Ovary (tissue), 10 donors: ENCODE measurements at places on chromosomes 5 and 9.

GRCh38 chr5:31271567-31271966 is 78.1 kb downstream of the CDH6 start:
- DNase-seq = no peak

- DNase-seq = no peak
These were observed 111.6 kb downstream of the BRINP1 start for GRCh38 chr9:119257592-119257991.

DNA sequence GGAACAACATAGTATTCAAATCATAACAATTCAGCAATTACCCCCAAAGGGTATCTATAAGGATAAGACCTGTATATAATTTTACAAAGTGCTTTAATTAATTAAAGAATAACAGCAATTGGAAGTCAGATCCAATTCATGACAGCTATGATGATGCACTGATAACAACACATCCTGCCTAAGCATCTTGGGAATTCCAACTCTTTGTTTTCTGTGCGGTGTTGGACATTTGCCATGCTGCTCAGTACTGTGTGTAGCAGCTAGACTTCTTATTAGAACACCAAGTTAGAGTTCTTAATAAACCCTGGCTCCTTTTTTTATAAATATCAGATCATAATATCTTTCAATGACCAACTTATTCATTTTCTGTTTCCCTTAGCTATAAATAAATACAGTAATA is 209.0 kb downstream of the SEC61B start:
- DNase-seq = no peak

DNA sequence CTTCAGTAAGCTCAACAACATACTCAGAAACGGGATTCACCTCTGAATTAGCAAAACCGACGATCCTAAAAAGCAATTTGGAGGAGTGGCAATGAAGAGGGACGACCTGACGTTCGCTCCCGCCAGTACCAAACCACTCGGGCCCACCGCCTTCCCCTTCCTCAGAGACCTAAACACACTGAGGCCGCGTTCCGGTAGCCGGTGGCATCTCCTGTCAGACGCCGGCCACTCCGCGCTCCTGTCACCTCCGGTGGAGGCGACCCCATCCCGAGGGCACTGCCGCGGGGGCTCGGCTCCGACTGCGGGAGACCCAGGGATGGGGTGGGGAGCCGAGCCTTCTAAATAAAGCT is 617 bp downstream of the PPP6C start:
- DNase-seq = no peak

- peak; percentile 86 for DNase-seq
These were observed at the start of gene PIP5KL1 for GRCh38 chr9:127930231-127931091. Gene PIP5KL1, minus strand, starts transcription at chr9:127930777. Its CDS starts 25 bp downstream, at chr9:127930752.

- peak; percentile 73 for DNase-seq
These were observed 179.0 kb downstream of the ROR2 start for GRCh38 chr9:91771027-91771426.

DNA sequence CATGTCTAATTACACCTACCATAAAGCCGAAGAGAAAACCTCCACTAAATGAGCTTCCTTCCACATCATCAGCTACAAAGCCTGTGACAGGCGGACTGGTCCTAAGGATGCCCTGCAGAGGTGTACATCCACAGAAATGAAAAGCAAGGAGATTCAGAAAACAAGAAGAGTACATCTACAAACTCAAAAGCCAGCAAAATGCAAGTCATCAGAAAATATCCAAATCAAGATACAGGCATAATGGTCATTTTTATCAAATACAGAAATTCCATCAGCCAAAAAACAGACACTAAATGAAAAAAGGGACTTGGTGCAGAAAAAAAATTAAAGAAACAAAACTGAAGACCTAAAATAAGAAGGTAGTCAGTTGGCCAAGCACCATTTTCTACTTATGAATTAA is 79.7 kb downstream of the FRMD3 start:
- DNase-seq = no peak

DNA sequence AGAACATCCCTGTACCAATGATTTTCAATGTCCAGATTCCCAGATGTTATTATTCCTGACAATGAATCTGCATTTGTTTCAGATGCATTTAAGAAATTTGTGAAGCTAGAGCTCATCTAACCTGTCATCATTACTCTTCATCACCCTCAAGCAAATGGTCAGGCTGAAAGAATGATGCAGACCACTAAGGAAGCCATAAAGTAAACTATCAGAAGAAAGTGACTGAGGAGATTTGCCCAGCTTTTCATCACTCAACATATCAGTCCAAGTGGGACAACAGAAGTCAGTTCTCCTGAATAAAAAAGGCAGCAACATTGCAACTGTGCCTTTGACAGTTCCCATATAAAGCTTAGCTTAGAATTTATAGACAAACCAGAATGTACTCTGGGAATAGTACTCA is 419.9 kb downstream of the PDE4D start:
- DNase-seq = no peak

DNA sequence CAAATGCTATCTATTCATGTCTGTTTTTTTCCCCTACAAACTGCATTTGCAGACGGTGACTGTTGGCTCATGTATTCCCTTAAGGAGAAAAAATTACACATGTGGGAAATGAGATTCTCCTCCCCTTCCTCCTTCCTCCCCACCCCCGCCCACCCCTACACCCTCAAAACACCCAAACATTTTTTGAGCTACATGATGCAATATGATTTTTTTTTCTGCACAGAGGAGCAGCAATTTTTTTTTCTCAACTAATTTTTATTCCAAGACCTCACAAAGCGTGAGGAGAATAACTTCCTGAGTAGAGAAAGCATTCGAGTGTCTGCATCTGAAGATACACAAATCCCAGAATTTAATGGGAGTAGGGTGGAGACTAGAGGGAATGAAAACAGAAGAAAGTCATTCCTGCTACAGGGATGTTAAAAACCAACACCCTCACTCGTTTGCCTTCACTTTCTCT is 118.1 kb downstream of the PRDM6 start:
- no peak for DNase-seq

DNA sequence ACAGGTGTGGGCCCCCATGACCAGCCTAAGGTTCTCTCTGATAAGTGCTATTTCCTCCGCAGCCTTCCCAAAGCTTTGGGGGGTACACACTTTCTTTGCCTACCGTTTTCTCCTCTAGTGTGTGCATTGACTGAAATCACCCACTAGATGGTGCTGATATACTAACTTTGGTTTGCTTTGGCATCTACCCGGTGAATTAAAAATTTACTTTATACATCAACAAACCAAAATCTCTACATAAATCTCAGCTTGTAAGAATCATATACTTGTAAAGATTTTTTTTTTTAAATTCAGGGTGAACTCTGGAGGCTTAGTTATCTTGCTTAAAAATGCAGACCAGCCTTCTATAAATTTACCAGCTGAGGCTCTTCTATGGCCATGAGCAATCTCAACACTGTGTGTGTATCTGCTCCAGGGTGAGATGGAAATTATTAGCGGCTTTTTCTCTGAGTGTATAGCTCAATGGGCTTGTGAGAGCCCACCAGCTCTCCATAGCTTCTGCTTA is 475.7 kb upstream of the TNC start:
- no peak for DNase-seq

DNA sequence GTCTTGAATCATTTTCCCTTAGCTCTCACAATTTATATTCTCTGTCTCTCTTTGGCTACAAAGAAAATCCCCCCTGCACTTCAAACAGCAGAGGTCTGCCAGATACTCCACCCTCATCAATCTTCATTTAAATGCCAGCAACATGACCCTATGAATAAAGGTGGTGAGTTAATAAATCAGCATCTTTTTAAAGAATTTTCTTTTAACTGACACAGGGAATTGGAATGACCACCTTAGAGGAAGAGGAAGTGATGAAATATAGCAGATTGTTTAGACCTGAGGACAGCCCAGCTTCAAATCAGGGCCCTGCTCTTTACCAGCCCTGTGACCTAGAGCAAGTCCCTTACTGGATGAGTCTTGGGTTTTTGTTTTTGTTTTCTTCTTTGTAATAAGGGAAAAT is 223.1 kb upstream of the PAPPA start:
- DNase-seq = no peak

- DNase-seq = no peak
These were observed 23.0 kb upstream of the PPARGC1B start for GRCh38 chr5:149707097-149707496.

DNA sequence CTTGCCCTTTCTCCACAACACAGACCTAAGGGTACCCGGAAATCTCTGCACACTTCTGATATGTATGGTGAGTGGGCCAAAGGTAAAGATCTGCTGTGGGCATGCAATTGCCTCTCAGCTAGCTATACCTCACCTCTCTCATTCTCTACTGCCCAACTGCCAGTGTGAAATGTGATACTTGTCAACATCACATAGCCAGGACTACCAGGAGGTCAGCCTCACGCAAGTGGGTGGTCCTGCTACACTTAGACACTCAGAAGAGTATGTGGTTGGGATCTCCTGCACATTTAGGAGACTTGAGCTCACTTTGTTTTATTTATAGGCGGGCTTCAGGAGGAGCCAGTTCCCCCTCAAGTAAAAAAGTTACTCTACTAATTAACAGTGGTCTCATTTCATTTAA is 88.0 kb upstream of the MAN2A1 start:
- no peak for DNase-seq

GRCh38 chr5:171863935-171864334 is 78.3 kb downstream of the SMIM23 start:
- DNase-seq = no peak

- no peak for DNase-seq
These were observed 33.1 kb upstream of the SMARCA2 start for GRCh38 chr9:1982074-1982473.

DNA sequence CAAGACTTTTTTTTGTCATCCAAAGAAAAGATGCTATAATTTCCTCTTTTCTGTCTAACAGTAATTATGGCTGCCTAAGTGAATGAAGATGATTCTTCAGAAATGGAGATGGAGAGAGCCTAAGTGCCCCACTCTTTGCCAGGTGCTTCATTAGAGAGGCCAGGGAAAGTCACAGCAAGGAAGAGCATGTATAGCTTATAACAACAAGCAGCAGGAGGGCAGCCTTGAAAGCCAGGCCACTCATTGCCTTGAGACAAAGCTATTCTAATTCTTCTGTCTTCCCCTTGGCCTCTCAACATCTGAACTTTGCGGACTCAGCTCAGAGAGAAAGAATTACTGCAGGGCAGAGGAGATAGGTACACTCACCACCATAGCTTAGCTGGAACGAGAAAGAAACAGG is 112.0 kb upstream of the ZNF366 start:
- DNase-seq = no peak

GRCh38 chr9:111604054-111604615 is 4.7 kb upstream of the PTGR1 start:
- no peak for DNase-seq

GRCh38 chr9:121172726-121173487 is 28.8 kb downstream of the RAB14 start:
- no peak for DNase-seq

DNA sequence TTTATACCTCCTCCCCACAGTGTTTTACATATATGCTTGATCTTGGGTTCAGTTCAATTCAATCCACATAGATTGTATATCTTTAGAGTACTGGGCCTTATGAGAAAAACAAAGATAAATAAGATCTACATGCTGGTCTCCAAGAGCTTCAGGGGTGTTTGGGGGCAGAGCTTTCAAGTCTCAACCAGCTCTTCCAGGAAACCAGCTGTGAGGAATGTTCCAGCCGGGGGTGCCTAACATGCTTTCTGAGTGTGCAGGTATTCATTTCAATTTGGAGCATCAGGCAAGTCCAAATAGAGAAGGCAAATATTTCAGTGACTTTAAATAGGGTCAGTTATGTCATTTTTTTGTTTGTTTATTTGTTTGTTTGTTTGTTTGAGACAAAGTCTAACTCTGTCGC is 5.7 kb upstream of the RAPGEF1 start:
- no peak for DNase-seq

DNA sequence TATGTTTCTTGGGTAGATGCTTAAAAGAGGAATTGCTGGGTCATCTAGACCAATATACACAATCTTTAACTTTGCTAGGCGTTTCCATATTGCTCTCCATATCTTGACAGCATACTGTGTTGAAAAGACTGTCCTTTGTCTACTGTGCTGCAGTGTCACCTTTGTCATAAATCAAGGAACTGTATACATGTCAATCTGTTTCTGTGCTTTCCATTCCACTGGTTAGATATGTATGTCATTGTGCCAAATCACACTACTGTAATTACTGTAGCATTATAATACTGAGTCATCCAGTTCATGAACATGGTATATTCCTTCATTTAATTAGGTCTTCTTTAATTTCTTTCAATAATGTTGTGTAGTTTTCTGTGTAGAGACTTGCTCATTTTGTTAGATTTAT is 149.7 kb upstream of the RASGRF2 start:
- DNase-seq = no peak

DNA sequence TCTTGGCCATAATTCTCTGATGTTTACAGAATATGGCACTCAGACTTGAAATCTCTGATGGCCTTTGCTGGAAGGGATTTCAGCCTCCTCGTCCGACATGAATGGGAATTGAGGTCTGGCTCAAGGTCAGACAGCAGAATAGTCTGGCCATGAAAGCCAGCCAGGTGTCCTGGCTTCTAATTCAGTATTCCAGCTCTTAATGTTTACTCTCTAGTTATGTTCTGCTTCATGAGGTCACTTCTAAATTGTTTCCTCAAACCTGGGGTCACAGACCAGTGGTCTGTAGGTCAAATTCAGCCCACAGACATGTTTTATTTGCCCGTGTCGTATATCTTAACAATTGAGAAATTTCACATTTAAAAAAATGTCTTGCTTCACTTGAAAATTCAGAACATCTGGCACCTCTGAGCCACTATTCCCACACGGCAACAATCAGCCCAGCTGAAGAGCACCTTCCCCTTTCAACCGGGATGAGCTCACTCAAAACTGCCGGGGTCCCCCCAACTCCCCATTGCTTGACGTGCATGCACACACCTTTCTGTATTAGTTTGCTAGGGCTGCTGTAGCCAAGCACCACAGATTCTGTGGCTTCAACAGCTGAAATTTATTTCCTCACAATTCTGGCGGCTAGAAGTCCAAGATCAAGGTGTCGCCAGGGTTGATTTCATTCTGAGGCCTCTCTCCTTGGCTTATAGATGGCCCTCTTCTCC is 243.5 kb downstream of the ENC1 start:
- DNase-seq = no peak

DNA sequence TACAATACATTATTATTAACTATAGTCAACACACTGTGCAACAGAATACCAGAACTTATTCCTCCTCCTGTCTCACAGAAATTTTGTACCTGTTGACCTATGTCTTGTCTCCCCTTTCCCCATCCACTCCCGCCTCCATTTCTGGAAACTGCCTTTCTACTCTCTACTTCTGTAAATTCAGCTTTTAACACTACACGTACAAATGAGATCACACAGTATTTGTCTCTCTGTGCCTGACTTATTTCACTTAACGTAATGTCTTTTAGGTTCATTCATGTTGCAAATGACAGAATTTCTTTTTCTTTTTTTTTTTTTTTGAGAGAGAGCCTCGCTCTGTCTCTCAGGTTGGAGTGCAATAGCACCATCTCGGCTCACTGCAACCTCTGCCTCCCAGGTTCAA is 19.5 kb downstream of the MEF2C start:
- DNase-seq = no peak

GRCh38 chr9:123769719-123770118 is 160.2 kb downstream of the DENND1A start:
- no peak for DNase-seq

GRCh38 chr9:133371261-133371711 is 4.6 kb downstream of the SURF4 start:
- DNase-seq = no peak
